MCF 10A (cell line): ENCODE measurements at places on chromosomes 2 and 18. TPM values are rescaled to one million over a fixed set of nuclear protein-coding genes. Genes with fewer than 3 reads are reported as not detected.

TGFBRAP1 gene
- 16.8 and 19.3 TPM in 2 replicates for total RNA-seq

NEU2 gene
- not detected in 2 replicates for total RNA-seq

GRCh38 chr2:169315357-169315756 lies 47.0 kb downstream of the LRP2 start:
- no peak for DNase-seq

CFC1 gene
- not detected in 2 replicates for total RNA-seq

DNA sequence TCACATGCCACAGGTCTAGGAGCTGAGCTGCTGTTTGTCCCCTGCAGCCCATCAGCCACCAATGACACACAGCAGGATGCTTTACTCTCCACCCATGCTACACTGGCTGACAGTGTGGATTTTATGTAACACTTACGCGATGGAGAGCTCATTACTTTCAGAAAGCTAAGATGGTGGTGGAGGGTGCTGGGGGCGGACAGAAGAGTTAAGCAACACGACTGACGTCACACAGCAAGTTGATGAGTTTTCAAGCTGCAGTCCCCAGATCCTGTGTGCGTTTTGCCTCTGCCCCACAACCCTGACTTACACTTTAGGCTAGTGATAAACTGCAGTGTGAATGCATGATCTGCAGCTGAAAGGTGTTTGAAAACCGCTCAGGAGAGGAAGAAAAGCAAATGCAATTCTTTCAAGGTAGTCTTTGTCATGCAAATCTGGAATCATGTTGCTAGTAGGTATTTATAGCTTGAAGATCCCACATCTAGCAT lies 42.4 kb downstream of the MRPS5 start:
- DNase-seq: no peak

DNA sequence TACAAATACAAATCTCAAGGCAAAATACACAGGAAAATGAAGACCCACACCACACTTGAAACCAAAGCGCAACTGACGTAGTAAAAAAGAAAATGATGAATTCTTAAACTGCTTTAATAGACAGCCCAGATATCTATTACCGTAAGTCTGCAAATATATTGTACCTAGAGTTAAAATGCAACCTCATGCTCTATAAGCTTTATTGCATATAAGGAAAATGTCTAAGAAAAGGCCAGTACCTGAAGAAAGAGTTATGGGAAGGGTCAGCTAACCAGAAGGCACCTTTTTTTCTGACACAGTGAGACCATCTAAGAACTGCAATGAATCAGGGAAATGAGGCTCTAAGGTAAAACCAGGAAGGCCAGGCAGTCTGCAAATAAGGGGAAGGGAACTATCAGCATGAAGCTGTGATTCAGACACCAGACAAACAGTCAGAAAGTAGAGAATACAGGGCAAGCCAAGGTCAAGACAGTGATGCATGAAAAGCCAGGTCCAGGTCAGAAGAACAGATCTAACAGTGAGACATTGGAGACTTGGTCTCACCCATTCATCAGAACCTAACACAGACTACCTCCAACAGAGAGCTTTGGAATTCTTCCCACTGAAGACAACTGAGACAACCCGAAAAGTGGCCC lies 46.9 kb downstream of the PDE11A start:
- no peak for DNase-seq

GRCh38 chr2:196291426-196291825 lies 120.0 kb upstream of the STK17B start:
- no peak for DNase-seq

CD8B gene
- not detected in 2 replicates for total RNA-seq

DNA sequence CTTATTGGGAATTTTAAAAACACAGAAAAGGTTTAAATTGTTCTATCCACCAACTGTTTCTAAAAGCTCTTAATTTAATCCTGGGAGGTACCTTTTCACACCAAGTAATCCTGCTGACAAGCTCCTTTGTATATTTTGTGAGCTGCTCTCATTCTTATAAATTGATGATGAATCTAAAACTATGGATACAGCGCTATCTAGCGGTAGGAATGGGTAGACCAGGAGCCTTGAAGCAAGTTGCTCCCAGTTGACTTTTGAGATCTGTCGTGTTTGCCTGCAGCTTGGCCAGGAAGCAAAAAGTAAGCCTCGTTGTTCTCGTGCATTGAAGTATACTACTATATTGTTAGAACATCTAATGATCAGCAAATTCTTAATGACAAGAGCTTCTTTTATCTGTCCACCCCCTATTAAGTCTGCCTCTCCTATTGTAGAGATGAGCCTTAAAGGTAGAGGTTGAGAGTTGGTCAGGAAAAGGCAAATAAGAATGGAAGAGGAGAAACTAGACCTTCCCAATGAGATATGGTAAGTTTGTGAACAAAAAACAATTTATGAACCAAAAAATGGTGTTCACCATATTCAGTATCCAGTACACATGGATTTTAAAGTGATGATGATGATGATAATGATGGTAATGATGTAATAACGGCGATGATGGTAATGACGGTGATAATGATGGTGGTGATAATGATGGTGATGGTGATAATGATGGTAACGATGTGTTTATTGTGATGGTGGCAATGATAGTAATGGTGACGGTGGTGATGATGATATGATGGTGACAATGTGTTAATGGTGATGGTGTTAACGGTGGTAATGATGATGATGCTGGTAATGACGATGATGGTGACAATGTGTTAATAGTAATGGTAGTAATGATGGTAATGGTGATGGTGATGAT lies 212.1 kb upstream of the NCKAP5 start:
- DNase-seq: peak; percentile 74

DNA sequence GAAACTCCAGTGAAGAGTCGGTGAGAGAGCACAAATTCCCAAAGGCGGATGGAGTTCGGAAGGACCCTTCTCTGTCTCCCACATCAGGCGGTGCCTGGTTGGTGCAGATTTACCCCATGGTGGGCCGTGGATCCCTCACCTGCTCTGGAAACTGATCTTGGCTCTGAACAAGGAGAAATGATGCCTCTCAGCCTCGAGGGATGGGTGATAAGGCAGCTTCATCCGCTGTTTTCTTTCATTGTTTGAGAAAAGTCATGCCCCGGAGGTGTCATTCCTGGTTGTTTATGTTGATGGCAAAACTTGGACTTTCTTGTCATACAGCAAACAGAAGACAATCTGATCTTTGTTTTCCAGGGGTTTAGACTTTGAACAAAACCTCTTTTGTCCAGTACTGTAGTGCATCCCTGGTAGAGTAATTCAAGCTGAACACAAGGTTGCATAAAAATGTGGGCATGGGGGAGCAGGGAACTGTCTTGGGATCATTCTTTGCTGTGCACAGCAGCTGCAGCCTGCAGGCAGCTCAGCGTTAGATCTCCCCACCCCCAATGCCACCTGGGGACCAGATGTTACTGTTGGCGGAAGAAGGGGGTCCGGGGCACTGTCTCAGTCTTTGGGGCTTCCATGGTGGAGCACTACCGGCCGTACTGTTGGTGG lies 81.3 kb downstream of the NFATC1 start:
- DNase-seq: no peak

- DNase-seq: no peak
Observed at GRCh38 chr2:224208443-224208842, 169.4 kb upstream of the SERPINE2 start.

DNA sequence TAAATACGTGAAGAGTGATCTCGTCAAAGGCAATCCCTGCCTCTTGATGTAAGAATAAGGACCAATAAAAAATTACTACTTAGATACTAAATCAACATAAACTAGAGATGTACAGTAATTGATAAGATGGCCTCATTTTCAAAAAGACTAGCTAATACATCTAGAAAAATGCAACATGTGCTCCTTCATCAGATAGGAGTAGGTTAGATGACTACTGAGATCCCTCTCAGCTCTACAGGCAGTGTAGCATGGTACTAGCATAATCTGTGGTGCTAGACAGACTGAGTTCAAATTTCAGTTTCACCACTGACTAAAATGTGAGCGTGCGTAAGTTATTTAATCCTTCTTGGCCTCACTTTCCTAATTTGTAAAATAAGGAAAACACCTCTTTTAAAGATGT lies 82.6 kb upstream of the FRZB start:
- no peak for DNase-seq

MOCOS gene
- total RNA-seq: 69.1 and 81.1 TPM in 2 replicates

- no peak for DNase-seq
Observed at GRCh38 chr18:4748975-4749374, 293.9 kb upstream of the DLGAP1 start.

GRCh38 chr2:83323038-83323437 lies 1136.0 kb downstream of the SUCLG1 start:
- no peak for DNase-seq

ANXA4 gene
- 79.8 and 82.9 TPM in 2 replicates for total RNA-seq

SPATA3 gene
- not detected in 2 replicates for total RNA-seq

DNA sequence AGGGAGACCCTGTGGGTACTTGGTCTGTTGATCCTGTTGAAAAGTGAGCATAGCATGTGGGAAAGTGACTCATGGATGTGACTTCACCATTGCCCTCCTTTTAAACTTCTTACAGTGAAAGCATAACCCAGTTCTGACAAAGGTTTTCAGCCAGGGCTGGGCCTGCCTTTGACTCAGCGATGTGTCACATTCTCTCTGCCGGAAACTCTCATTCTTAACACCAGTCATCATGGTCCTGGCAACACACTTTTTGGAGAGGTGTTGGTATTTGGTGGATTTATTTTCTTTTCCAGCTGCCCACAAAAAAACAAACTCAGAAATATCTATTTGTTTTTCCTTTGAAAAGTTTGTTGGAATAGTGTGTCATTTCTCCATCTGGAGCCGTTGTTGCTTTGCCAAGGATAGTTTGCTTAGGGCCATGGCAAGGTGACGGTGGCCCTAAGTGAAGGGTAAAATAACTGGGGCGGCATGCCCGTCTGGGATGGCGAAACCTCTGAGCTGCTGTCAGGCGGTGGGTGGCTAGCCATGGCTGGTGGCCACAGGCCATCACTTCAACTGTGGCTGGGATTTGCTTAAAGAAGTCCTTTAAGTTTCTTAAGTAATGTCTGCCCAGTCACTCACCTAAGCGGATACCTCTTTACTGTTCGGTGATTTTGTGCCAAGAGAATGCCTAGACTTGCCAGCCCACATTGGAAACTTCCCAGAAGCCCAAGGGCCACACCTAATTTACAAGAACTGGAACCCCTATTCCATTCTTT lies 123.3 kb downstream of the LTBP1 start:
- peak; percentile 98 for DNase-seq

FRZB gene
- total RNA-seq: 0.09 and 0.20 TPM in 2 replicates

IL1RL2 gene
- total RNA-seq: not detected in 2 replicates

DNA sequence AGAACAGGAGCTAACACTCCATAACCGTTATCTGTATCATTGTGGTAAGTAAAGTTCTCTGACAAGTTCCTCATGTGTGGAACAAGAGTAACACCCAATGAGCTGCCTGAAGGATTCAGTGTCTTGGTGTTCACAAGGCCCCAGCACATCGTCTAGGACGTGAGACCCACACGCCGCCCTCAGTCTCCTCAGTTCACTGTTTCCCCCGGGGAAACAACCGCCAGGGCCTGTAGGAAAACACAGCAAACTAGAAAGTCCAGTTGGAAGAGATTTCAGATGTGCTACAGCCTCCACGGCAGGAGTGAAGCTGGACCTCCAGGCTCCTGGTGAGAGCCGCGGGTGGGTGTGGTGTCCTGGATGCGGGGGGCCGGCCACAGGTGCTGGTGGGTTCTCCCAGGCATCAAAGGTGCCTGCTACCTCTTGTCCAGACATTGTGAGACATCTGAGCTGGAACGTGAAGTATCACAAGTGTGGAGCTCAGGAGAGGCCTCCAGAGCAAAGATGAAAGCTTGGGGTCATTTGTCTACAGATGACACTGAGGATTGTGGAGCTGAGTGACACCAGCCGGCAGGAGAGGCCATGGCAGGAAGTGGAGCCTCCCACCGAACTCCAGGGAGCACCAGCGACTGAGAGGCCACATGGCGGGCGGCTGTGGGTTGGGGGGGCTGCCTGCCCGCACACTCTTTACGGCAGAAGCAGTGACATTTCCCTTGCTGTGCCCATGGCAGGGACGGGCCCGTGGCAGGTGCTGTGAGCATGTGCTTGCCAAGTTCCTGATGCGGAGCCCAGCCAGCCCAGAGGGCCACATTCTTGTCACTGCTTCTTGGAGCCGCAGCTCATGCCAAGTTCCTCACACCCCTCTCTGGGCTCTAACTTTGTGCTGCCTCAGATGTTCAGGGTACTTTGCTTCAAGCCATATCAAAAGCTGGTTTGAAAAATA lies 131.2 kb downstream of the TMEM18 start:
- no peak for DNase-seq

RAPGEF4 gene
- total RNA-seq: 0.42 TPM in 1 of 2 replicates, not detected in the other

- no peak for DNase-seq
Observed at GRCh38 chr18:23069481-23069880, 65.8 kb upstream of the CABLES1 start.

DNA sequence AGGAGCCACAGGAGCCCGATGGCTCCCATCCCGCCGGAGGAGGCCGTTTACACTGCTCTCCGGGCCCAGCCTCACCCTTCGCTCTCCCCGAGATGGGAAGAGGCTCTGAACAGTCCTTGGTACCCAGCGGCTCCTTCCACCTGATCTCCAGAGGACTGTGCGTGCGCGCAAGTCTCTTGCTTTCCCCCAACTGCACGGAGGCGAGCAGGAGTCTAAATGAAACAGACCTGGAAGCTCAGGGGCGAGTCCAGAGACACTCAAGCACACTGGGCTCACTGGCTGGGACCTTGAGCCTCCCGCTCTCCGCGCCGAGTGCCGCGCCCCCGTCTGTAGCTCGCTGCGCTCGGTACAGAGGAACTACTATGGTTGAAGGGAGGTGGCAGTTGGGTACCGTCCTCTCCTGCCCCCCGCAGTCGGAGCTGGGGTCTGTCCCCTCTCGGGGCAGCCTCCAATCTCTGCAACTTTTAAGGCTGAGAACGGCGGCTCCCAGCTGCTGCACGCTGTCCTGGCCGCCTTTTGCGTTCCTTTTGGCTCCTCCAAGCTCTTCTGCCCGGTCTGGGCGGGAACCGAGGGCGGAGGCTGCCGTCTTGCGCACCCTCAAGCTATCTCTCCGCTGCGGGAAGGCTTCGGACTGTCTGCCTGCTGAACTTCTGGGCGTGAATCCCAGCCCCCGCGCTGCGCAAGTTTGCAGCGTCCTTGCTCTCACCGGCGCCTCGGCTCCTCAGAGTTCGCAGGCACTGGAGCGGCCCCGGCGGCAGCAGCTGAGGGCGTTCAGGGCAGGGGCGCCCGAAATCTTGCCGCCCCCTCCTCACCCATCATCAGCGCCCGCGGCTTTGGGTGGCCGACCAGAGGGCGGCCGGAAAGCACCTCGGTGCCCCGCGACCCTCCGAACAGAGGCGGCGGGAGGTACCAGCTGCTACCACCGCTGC lies 491 bp downstream of the ALK start:
- peak; percentile 18 for DNase-seq
